GOT3 (cell line): ENCODE measurements at places on chromosomes 6 and 20.

DNA sequence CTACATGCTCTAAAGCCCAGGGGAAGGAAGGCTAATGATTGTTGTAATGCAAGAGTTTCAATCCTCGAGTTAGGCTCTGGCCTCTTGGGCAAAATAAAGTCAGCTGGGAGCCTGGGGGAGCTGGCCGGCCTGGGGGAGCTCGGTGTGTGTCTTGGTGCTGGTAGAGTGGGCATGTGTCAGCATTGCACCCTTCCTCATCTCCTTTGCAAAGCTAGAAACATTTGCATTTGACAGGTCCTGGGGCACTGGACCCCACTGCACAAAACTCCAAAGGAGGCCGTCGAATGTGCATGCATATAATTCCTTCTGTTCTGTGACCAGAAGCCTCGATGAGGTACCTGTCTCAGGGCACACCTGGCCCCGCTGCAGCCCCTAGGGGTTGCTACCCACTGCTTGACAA lies 74.6 kb upstream of the SLC22A23 start:
- DNase-seq: no peak

- no peak for DNase-seq
Measured at GRCh38 chr6:56434606-56435005, 187.2 kb upstream of the COL21A1 start.

- DNase-seq: no peak
Measured at GRCh38 chr6:27720607-27721580, 191.3 kb downstream of the OR2B2 start.

DNA sequence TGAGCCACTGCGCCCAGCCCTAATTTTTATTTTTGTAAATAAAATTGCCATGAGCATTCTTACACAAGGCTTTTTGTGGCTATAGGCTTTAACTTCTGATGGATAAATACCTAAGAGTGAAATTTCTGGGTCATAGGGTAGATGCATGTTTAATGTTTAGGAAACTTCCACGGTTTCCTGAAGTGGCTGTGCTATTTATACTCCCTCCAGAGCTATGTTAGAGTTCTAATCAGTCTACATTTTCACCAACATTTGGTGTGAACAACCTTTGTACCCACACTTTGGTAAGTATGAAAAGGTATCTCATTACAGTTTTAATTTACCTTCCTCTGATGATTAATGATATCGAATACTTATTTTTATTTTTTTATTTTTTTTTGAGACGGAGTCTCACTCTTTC lies 6.1 kb upstream of the MAS1 start:
- no peak for DNase-seq

- no peak for DNase-seq
Measured at GRCh38 chr20:33081411-33082154, 2.1 kb downstream of the BPIFB4 start.

- DNase-seq: no peak
Measured at GRCh38 chr6:43973357-43973756, 153.9 kb downstream of the MRPL14 start.

GRCh38 chr20:3698591-3699001 lies 13.8 kb downstream of the SIGLEC1 start:
- no peak for DNase-seq

- DNase-seq: no peak
Measured at GRCh38 chr6:119119989-119120388, 41.5 kb upstream of the FAM184A start.

DNA sequence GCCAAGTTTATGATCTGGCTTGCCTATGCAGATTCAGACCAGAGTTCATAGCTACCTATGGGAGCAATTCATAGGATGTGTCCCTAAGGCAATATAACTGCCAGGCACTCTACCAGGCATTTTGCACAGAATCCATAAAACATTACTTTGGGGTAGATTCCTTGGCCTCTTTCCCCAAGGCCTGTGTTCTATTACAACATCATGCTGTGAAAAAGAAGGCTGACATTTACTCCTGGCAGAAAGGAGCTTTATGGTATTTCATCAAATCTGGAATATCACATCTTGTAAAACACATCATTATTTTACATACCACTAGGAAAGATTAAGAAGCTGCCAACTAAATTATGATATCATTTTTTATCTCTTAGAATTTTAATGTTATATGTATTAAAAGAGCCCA lies 287.0 kb upstream of the MARCKS start:
- DNase-seq: no peak

- DNase-seq: peak; percentile 10
Measured at GRCh38 chr6:142946924-142947713, 2.1 kb upstream of the HIVEP2 start.

GRCh38 chr6:139522511-139523220 lies 148.2 kb upstream of the CITED2 start:
- DNase-seq: no peak

DNA sequence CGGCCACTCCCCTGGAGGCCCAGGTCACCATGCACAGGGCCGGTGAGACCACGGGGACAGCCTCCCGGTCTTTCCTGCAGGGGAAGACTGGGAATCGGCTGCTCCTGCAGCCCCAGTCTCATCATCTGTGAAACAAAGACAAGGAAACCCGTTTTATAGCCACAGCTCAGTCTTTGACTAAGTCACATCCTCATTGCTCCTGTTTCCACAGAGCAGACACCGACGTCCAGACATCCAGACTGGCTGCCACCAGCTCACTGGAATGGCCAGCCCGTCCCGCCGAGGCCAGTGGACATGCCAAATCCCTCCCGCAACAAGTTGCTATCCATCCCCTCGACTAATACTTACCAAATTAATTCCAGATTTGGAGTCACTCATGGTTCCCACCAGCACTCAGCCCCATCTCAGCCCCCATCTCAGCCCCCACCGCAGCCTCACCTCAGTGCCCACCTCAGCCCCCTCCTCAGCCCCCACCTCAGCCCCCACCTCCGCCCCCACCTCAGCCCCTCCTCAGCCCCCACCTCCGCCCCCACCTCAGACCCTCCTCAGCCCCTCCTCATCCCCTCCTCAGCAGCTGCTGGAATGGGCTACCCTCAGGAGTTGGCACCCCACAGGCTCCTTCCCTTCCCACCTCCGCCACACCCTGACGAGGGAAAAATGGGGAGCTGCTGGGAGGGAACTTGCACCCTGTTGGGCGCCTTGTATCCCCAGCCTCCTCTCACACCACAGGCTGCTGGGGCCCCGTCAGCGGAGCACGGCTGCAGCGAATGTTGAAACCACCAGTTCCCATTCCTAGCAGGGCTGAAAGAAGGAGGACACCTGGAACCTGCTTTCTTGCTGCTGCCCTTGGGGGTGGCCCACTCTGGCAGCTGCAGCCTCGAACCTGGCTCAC lies 48.7 kb downstream of the YTHDF1 start:
- no peak for DNase-seq

- DNase-seq: no peak
Measured at GRCh38 chr6:104332364-104332763, 527.4 kb downstream of the HACE1 start.

- DNase-seq: no peak
Measured at GRCh38 chr6:82040405-82041221, 206.9 kb downstream of the IBTK start.

DNA sequence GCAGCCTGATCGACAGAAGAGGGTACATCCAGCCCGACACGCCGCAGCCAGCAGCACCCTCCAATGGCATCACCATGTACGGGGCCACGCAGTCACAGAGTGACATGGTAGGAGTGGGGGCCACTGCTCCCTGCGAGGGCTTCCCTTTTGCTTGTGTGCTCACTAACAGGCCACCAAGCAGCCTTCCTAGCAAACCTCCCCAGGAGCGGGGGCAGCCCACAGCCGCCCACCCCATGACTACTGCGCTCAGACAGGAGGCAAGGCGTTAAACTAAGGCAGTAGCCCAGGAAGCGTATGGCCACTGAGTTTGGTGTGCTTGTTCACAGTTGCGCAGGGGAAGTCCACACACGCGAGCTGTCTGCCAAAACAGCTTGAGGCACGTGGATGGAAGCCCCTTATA lies 169.5 kb upstream of the SNX9 start:
- DNase-seq: no peak

DNA sequence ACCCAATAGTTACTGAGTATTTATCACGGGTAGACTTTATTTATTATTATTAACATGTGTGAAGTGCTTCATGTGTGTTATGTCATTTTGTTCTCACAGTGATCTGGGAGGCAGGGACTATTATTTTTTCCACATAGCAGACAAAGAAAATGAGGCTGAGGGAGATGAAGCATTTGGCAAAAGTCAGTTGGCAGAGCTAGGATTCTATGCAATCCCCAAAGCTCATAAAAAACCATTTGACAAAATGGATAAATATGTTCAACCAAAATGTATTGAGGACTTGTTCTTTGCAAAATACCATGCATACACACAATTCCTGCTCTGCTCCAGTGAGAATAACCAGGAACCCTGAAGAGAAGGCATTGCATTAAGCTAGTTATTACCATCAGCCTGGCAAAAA lies 184.4 kb downstream of the HS3ST5 start:
- no peak for DNase-seq

DNA sequence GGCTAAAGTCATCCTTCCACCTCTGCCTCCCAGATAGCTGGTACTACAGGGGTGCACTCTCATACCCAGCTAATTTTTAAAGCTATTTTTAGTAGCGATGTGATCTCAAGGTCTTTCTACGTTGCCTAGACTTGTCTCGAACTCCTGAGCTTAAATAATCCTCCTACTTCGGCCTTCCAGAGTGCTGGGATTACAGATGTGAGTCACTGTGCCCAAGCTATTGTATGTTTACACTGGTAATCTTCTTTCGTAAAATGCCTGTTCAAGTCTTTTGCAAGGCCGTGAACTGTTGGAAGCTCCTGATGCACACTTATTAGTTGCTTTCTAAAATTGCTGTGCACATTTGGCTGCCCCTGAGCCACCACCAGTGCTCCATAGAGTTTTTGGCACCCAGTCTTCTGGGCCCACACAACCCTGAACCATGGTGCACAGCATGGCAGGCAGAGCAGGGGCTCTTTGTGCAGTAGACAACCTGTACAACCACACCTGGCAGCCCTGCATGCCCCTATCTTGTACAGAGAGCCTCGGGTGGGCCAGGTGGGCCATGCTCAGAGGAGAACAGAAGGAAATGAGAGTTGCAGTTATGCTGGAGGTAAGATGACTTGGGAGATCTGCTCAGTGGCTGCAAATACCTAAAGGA lies 33.3 kb downstream of the PDRG1 start:
- no peak for DNase-seq

GRCh38 chr6:156402227-156402626 lies 375.0 kb upstream of the ARID1B start:
- DNase-seq: no peak

DNA sequence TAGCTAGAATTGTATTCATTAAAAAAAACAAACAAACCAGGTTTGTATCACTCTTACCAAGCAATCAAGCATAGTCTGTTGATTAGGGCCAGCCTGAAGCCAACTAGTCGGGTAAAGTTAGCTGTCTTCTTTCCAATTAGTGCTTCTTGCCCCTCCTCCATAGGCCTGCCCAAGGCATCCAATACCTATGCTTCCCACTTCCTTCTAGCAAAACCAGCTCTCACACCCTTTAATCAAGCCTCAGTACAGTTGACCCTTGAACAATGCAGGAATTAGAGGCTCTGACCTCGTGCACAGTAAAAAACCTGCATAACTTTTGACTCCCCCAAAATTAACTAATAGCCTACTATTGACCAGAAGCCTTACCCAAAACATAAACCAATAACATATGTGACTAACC lies 119.1 kb upstream of the DTNBP1 start:
- DNase-seq: no peak
